ENCODE measurements at places on chromosomes 7 and 10.

GRCh38 chr10:110083884-110084283, 76.1 kb downstream of the ADD3 start:
- no peak for DNase-seq

GRCh38 chr10:7186387-7187018, 224.3 kb downstream of the SFMBT2 start:
- DNase-seq, result no peak

- DNase-seq, result no peak
Measured at GRCh38 chr10:70998086-70998485, 109.7 kb upstream of the PCBD1 start.

- DNase-seq, result no peak
Measured at GRCh38 chr7:20539201-20539600, 76.3 kb upstream of the ABCB5 start.

GRCh38 chr7:69508736-69509135, 89.5 kb upstream of the AUTS2 start:
- no peak for DNase-seq

DNA sequence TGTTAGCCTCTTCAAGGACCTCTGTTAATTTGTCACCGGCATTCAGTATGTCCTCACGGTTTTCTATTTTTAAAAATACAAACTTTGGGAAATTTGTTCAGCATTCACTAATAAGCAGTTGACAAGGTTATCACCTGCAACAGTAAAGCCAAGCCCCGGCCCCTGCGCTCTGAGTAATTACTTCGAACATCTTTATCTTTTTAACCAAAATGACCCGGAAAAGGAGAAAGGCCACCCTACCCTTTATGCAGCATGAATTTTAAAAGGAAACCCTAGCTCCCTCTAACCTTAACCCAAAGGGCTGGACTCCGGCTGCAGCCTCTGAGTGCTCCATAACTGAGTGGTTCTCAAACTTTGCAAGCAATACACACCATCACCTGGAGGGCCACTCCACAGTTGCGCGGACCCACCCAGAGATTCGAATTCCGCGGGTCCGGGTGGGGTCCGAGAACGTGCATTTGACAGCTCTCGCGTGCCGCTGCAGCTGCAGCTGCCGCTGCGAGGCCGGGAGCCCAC, 940 bp downstream of the NSMCE4A start:
- peak; percentile 58 for DNase-seq

DNA sequence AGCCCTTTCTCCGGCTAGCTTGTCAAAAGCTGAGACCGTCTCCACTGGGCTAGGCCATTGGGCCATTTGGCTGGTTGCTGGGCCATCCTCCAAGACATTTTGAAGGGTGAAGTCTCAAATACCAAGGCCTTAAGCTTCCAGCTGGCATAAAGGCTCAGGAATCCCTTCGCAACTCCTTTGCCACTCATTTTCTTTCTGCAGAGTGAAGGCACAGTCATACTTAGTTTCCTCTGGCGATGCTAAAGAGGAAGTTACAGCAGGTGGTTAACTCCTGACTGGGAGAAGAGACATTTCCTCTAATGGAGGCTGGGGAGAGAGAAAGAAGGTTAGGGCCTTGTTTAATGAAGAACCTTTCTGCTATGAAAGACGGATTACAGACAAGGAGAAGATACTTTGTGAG, 4.8 kb upstream of the REPIN1 start:
- no peak for DNase-seq

GRCh38 chr7:43594020-43594419, 11.1 kb downstream of the STK17A start:
- no peak for DNase-seq

DNA sequence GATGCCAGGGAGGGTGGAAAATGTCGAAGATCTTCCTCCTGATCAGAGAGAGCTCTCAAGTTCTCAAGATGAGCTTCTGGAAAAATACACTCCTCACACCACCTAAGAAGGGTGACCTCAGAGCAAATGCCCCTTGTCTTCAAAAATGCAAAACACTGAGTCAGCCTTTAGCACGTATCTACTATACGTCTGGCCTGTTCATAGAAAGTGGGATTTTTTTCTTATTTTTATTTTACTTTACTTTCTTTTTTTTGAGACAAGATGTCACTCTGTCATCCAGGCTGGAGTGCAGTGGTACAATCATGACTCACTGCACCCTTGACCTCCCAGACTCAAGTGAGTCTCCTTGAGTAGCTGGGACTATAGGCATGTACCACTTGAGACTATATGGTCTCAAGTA, 57.1 kb downstream of the AFAP1L2 start:
- no peak for DNase-seq

DNA sequence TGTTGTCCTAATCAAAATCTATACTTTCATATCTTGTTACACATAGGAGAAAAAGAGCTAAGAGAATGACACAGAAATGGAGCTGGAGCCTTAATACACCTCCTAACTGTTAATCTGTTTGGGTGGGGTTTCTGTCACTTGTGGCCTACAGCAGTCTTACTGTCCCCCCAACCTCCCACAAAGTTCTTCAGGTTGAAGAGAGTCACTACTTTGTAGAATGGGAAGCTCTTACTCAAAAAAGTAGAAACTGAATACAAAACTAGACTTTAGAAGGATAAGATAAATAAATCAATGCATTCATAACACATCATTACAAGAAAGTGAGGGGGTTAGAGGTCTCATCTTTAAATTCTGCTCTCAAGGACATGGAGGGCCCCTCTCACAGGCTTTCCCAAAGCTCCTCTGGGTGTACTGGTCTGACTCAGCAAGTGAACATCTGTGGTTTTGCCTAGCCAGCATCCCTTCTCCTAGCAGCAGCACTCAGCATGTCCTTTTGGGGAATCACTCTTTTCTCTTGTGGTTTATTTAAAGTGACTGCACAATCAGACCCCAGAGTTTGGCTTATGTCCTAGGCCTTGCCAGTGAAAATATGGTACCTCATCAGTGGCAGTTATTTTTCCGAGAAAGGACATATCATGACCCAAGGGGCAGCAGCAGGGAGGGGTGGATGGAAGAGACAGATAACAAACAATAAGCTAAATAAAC, 2.0 kb upstream of the BLVRA start:
- DNase-seq, result no peak

DNA sequence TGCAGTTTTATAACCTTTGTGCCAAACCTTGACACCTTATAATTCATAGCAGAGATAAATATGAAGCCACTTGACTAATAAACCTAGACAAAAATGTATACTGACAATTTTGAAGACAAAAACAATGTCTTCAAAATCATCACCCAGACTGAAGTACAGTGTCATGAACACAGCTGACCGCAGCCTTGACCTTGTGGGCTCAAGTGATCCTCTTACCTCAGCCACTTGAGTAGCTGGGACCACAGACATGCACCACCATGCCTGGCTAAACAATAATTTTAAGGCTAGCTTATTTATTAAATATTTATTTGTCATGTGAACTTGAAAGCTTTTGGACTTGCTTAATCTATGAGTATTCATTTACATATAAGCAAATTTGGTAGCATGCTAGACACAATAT, 24.3 kb downstream of the IL6 start:
- no peak for DNase-seq
